Stimulated activated CD4-positive, alpha-beta T cell treated with anti-CD3 and anti-CD28 coated beads, Interleukin-12 subunit alpha, Interleukin-12 subunit beta, amount 100 ng/mL, for 24 hours (primary cell): ENCODE measurements at places on chromosomes 13 and 19.

DNA sequence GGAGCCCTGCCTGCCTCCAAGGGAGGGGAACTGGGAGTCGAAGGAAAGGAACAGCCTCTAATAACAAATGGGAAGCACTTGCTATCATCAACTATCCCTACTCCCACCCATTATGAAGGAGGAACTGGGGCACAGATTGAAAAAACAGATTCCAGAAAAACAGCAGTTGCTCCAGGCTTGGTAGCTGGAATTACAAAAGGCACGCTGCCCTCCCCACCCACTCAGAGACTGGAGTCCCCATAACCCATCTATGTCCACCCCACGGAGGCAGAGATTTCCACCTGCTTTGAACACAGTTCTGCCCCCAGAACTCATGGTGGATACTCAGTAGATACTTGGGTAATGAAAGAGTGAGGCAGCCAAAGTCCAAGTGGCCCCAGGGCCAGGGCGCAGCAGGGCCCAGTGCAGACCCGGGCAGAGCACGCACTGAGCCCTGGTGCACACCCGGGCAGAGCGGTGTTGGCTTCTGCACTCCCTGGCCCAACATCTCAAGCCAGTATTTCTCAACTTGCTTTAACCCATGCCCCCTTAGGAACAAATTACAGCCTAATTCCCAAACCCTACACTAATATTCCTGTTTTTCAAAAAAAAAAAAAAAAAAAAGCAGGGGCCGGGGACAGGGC is 19.1 kb upstream of the CCNP start:
- no peak for DNase-seq

- no peak for DNase-seq
These were observed 254.1 kb upstream of the SOX21 start for GRCh38 chr13:94966422-94966955.

- no peak for DNase-seq
These were observed 26.4 kb downstream of the CLEC4M start for GRCh38 chr19:7789447-7789846.

GRCh38 chr13:97266772-97267417 is 44.8 kb downstream of the MBNL2 start:
- DNase-seq, result no peak

DNA sequence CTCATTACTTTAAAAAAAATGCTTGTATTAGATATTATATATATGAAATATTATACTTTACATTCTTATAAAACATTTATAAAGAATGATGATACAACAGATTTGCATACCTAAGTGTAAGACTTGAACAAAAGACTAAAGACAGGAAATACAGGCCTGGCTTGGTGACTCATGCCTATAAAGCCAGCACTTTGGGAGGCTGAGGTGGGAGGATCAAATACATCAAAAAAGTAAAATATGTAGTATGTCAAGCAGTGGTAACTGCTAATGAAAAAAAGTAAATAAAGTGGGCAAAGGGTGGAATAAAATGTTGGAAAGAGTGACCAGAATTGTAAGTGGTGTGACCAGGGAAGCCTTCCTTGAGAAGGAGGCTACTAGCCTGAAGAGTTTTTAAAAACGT is 133.7 kb downstream of the GGACT start:
- no peak for DNase-seq

GRCh38 chr19:3536429-3537100 is 2.4 kb upstream of the TEKTIP1 start:
- no peak for DNase-seq

GRCh38 chr19:18278521-18279265 is 2.7 kb downstream of the JUND start:
- no peak for DNase-seq

- DNase-seq, result no peak
These were observed 74.6 kb downstream of the B3GLCT start for GRCh38 chr13:31274390-31274789.

DNA sequence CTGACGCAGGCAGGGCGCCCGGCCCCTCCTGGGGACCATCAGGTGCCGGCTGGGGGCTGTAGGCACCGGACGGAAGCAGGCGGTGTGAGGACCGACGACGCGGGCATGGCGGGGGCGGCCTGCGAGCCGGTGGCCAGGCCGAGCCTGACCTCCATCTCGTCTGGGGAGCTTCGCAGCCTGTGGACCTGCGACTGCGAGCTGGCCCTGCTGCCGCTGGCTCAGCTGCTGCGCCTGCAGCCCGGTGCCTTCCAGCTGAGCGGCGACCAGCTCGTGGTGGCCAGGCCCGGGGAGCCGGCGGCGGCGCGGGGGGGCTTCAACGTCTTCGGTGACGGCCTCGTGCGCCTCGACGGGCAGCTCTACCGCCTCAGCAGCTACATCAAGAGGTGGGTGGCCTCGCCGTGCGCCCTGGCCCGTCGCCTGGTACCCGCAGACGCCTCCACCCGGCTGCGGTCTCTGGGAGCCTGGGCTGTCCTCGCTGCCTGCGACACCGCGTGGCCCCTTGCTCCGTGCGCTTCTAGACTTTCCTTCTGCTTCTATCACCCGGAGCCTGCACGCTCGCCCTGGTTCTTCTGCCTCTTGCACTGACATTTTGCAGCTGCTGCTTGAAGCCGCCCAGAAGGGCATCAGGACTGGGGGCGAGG is 460 bp downstream of the MEDAG start:
- no peak for DNase-seq

GRCh38 chr13:40665126-40666044 is 1.1 kb downstream of the FOXO1 start:
- peak; percentile 24 for DNase-seq

DNA sequence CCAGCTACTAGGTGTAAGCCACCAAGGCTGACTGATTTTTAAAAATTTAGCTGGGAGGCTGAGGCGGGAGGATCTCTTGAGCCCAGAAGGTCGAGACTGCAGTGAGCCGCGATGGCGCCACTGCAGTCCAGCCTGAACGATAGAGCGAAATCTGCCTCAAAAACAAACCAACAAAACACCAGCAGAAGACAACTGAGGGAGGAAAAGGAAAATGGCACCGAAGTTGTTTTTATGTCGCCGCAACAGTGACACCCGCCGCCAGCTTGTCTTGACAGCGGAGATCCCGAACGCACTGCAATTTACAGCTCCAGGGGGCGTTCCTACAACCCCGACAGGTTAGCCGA is 298 bp upstream of the FAM98C start:
- no peak for DNase-seq

- no peak for DNase-seq
These were observed 99.9 kb upstream of the IPO5 start for GRCh38 chr13:97853550-97853949.
